ENCODE measurements at places on chromosomes 5 and 9. TPM values are rescaled to one million over a fixed set of nuclear protein-coding genes. Genes with fewer than 3 reads are reported as not detected.

PCA3 gene
- not detected for total RNA-seq

GTF2H2 gene
- total RNA-seq = 18.7 TPM

IFNE gene
- total RNA-seq = not detected

G3BP1 gene
- total RNA-seq = 137 TPM

SLCO6A1 gene
- total RNA-seq = not detected

OR1L1 gene
- total RNA-seq = not detected

SLC23A1 gene
- total RNA-seq = 0.38 TPM

GMCL2 gene
- not detected for total RNA-seq

KLHL9 gene
- 19.6 TPM for total RNA-seq

SH3RF2 gene
- 19.6 TPM for total RNA-seq

PCDHGA8 gene
- total RNA-seq = 0.89 TPM

OR2Y1 gene
- not detected for total RNA-seq

PPP1R26 gene
- 17.1 TPM for total RNA-seq

TICAM2 gene
- total RNA-seq = 0.89 TPM

SHISAL2B gene
- total RNA-seq = not detected

TLE4 gene
- total RNA-seq = 36.3 TPM

CHSY3 gene
- total RNA-seq = 3.9 TPM

FST gene
- 0.98 TPM for total RNA-seq

BTNL8 gene
- total RNA-seq = not detected

STPG3 gene
- total RNA-seq = not detected

PCDHB16 gene
- 0.63 TPM for total RNA-seq

MAST4 gene
- 3.4 TPM for total RNA-seq

CD14 gene
- not detected for total RNA-seq

LRRC19 gene
- total RNA-seq = not detected

CDH10 gene
- 0.13 TPM for total RNA-seq

PCDHGA10 gene
- total RNA-seq = 10.5 TPM

C9orf57 gene
- total RNA-seq = not detected

TAF1L gene
- total RNA-seq = not detected

MCTP1 gene
- total RNA-seq = 23.7 TPM

MLANA gene
- not detected for total RNA-seq

CAVIN4 gene
- total RNA-seq = 0.33 TPM

TSPAN17 gene
- total RNA-seq = 35.8 TPM

IFNA13 gene
- total RNA-seq = not detected

ENTPD2 gene
- total RNA-seq = not detected

SPINK4 gene
- not detected for total RNA-seq

RANBP17 gene
- 8.0 TPM for total RNA-seq

PCDHGC5 gene
- total RNA-seq = 0.33 TPM

PIP5KL1 gene
- 2.5 TPM for total RNA-seq
